T-helper 9 cell (primary cell): ENCODE measurements at places on chromosomes 2 and 18.

DNA sequence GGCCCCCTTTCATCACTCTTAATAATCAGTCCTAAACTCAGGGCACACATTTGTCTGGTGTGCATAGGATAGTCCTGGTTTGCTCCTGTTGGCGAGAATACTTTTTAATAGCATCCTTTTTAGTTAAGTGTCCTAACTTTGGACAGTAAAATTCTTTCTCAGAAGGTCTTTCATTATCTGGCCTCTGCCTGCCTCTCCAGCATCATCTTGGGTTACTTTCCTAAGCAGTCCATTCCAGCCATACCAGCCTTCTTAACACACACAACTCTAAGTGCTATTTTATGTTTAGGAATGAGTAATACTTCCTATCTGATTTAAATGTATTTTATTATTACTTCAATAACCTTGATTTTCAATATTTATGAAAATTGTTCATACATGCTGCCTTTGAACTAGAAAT is 151.0 kb downstream of the ACOXL start:
- no peak for DNase-seq

DNA sequence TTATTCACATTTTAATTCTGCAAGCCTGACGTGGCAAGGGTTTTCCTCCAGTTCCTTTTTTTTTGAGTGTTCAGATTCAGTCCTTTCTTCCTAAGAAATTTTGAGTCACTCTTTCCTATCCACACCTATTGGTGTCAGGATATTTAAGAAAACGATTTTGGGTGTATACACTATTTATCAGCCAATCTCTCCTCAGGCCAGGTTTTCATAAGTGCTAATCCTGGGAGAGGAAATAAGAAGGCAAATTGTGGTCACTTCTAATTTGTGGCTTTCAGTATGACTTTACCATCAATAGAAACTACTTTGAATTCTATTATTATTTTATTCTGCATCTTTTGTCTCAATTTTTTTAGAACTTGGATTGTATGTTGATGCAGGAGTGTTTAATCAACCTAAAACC is 174.4 kb downstream of the DSEL start:
- DNase-seq: no peak

DNA sequence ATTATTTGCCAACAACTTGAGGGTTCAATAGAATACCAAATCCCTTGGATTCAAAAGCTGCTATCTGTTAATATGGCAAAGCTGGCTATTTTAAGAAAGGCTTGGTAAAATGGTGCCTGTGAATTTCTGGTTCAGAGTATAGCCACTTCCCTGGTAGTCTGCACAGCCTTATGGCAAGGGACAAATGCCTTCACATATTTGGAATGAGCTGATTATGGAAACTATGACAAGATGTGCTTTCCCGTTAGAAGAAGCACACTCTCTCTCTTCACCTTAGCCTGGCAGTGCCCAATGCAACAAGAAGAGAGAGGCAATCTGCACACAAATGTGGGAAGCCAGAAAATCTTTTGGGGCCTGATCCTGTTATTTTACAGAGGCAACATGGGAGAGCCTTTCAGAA is 47.5 kb upstream of the MAP3K20 start:
- no peak for DNase-seq

DNA sequence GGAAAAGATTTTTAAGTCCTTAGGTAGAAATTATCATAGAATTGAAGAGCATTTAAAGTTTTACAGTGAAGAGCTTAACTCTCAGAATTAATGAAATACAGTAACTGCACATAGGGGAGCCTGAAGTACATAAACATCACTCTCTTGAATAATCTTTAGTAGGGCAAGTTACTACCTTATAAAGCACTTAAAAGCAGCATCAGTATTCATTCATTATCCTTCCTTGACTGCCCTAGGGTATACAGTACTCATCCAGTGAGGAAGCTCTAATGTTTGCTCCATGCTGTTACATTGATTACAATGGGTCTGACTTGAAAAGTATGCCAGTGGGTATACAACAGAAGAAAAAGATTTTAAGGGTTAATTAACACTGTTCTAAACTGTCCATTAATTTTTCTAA is 66.5 kb downstream of the ATF2 start:
- DNase-seq: no peak

GRCh38 chr2:26178746-26179436 is 6.0 kb downstream of the GAREM2 start:
- DNase-seq: no peak

GRCh38 chr18:31176531-31176930 is 13.9 kb upstream of the DSC1 start:
- no peak for DNase-seq

GRCh38 chr2:102025016-102025501 is 33.3 kb downstream of the IL1R2 start:
- no peak for DNase-seq

GRCh38 chr2:3680548-3681345 is 22.6 kb upstream of the DCDC2C start:
- no peak for DNase-seq

GRCh38 chr2:149313512-149313972 is 16.8 kb upstream of the LYPD6 start:
- DNase-seq: no peak

- DNase-seq: no peak
Measured at GRCh38 chr2:30248791-30249190, 17.5 kb downstream of the LBH start.

DNA sequence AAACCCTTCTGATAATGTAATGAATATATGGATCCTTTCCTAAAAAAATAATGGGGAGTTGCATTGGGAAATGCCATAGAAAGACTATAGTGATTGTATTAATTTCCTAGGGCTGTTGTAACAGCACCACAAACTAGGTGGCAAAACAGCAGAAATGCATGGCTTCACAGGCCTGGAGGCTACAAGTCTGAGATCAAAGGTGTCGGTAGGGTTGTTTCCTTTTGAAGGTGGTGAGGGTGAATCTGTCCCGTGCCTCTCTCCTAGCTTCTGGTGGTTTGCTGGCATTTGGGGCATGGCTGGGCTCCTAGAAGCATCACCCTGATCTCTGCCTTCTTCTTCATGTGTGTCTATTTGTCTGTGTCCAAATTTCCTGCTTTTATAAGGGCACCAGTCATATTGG is 149.7 kb downstream of the INHBB start:
- no peak for DNase-seq

- no peak for DNase-seq
Measured at GRCh38 chr2:109188496-109188890, 59.5 kb downstream of the SH3RF3 start.

- DNase-seq: no peak
Measured at GRCh38 chr2:33503002-33503401, 26.6 kb downstream of the RASGRP3 start.

- no peak for DNase-seq
Measured at GRCh38 chr18:71223486-71223885, 934.6 kb downstream of the SOCS6 start.

- DNase-seq: no peak
Measured at GRCh38 chr18:70415823-70416488, 127.1 kb downstream of the SOCS6 start.
